Activated T-cell treated with anti-CD3 and anti-CD28 coated beads, Interleukin-2, amount 50 U/mL, for 72 hours (primary cell): ENCODE measurements at places on chromosomes 7 and 10. TPM values are rescaled to one million over a fixed set of nuclear protein-coding genes. Genes with fewer than 3 reads are reported as not detected.

Gene CYP3A7
- total RNA-seq = not detected

Gene ADAP1
- 11.1 TPM for total RNA-seq

Gene PYROXD2
- total RNA-seq = 10.4 TPM

Gene LRRN3
- total RNA-seq = 15.3 TPM

DNA sequence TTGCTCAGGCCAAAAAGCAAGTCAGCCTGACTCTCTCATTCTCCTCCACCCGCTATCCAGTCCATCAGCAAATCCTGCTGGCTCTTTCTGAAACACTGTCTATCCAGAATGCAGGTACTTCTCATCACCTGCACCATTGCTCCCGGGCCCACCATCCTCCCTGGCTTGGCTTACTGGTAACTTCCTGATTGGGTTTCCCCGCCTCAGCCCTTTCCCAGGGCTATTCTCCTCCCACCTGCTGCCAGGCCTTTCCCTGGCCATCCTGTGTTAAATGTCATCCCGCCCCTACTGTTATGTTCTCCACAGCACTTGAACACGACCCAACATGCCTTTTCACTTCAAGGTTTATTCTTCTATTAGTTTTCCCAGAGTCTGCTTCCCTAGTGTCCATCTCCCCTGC lies 124.0 kb downstream of the CNNM2 start:
- no peaks in the 10 kb centered on the region for H3K4me1 ChIP-seq
- no peaks in the 10 kb centered on the region for H3K36me3 ChIP-seq
- no peak overlapping the region for H3K4me3 ChIP-seq
- no peak for DNase-seq

DNA sequence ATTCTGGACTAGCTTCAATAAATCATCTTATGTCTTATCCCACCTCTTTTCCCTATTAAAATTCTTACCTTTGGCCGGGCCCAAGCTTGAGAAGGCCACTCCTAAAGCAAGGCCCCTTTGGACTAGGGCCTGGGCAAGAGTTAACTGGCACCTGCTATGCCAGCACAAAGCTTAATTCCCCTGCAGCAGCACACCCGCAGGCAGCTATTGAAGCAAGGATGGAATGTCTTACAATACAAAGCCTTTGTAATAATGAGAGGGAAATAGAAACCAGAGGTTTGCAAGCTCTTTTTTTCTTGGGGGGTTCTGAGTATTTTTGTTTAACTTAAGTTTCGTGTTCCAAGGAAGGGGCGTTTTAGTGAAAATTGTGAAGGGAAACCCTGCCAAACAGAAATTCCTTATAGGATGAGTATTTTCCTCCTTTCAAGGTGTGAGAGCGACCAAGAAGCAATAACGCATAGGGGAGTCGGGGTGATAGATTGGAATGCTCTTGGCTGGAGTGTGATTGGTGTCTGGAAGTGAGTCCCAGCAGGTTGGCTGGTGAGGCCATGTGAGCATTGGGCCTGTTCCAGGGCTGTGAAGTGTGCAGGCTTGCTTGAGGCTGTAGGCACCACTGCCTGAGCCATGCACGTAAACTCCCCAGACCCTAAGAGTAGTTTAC lies 148.5 kb downstream of the KIAA1217 start:
- no peak overlapping the region for H3K27ac ChIP-seq
- H3K4me3 ChIP-seq = no peak overlapping the region
- H3K4me1 ChIP-seq = no peaks in the 10 kb centered on the region
- no peak for DNase-seq

Gene CCDC186
- total RNA-seq = 19.3 TPM

- no peaks in the 10 kb centered on the region for H3K27me3 ChIP-seq
- no peak overlapping the region for H3K4me3 ChIP-seq
- no peaks in the 10 kb centered on the region for H3K4me1 ChIP-seq
- no peak overlapping the region for H3K27ac ChIP-seq
- no peaks in the 10 kb centered on the region for H3K36me3 ChIP-seq
- DNase-seq = no peak
Measured at GRCh38 chr7:18906901-18907300, 210.5 kb downstream of the TWIST1 start.
